ENCODE measurements at places on chromosomes 6 and 20.

GRCh38 chr6:138026342-138026741, 80.9 kb downstream of the PERP start:
- no peak for DNase-seq

- DNase-seq, result no peak
Observed at GRCh38 chr6:33589731-33590530, 9.9 kb upstream of the BAK1 start.

- DNase-seq, result no peak
Observed at GRCh38 chr6:127267646-127268625, 1.3 kb downstream of the RNF146 start.

GRCh38 chr6:71079677-71080076, 122.8 kb upstream of the B3GAT2 start:
- DNase-seq, result no peak

- no peak for DNase-seq
Observed at GRCh38 chr6:21827425-21828202, 234.1 kb downstream of the SOX4 start.

DNA sequence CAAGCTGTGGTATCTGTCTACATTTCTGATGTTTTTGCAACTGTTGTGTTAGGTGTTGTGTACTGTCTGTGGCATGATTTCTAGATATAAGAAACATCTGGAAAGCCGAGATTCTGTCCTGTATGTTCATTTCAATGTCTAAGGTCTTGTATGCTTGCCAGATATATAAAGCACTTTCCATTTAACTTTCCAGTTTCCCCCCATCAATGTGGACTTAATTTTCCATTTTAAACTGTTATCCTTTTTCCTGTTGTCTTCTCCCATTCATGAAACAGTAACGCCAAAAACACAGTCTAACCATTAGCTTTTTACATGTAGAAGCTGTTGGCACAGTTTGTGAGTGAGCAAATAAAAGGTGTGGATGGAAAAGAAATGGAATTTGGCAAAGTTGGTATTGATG, 181.6 kb downstream of the FARS2 start:
- no peak for DNase-seq

- no peak for DNase-seq
Observed at GRCh38 chr6:67736161-67736560, 898.9 kb upstream of the ADGRB3 start.

- no peak for DNase-seq
Observed at GRCh38 chr6:142819603-142820337, 125.2 kb downstream of the HIVEP2 start.

DNA sequence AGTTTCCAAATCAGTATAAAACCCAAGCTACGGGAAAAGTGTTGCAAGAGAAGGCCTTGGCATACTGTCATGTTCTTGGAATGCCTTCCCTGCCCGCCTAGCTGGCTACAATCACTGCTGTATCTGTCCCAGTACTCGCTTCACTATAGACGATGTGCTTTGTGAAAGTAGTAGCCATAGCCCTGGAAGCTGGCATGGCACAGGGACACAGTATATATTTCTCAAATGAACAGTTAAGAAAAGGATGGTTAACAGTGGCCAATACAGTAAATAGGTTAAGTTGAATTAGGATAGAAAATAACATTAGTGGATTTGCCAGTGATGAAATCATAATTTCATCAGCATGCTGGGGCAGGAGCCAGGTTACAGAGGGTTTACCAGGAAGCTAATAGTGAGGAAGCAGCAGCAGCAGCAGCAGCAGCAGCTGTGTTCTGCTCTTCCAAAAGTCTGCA, 499.3 kb downstream of the CDKAL1 start:
- DNase-seq, result no peak

GRCh38 chr20:25532015-25532751, 53.1 kb downstream of the NINL start:
- DNase-seq, result no peak

GRCh38 chr20:32609111-32609773, 24.1 kb upstream of the NOL4L start:
- no peak for DNase-seq

DNA sequence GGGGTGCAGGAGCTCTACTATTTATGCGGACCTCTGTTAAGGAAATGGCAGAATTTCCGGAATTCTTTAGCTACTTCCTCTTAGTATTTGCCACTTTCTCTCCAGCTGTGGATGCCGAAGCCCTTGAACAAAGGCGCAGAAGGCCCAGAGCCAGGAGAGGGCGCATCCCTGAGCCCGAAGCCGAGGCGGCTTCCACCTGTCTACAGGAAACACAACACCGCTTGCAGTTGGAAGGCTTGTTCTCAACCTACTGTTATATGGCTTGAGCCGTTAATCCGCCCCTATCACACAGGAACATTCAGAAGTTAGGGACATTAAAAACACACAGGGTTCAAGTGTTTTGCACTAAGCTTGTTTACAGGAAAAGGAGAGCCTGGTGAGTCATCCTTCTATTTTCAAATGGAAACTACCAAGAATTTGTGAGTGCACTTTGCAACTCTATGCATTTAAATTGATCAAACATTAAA, 417.1 kb downstream of the BCKDHB start:
- peak; percentile 46 for DNase-seq

- DNase-seq, result no peak
Observed at GRCh38 chr6:76347539-76347938, 275.1 kb upstream of the IMPG1 start.

DNA sequence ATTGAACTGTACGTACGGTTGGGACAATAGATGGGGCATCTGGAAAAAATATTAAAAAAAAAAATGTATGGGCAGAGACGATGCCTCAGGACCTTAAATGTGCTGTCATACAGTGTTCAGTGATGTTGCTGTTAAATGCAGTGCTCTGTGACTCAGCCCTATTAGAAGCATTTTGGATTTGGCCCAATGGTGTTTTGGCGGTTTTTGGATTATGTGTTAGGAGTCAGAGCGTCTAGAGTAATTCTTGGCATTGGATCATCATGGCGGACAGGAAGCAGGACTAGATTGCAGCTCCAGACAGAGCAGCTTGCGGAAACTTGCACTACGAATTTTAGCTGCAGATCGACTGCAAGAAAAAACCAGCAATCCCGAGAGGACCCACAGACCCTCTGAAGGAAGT, 280.0 kb downstream of the SOX4 start:
- DNase-seq, result no peak

GRCh38 chr6:95847061-95847460, 168.7 kb upstream of the FUT9 start:
- DNase-seq, result no peak

- DNase-seq, result no peak
Observed at GRCh38 chr20:62717933-62718332, 9.3 kb downstream of the NTSR1 start.

- no peak for DNase-seq
Observed at GRCh38 chr6:150266309-150266708, 102.5 kb upstream of the IYD start.

DNA sequence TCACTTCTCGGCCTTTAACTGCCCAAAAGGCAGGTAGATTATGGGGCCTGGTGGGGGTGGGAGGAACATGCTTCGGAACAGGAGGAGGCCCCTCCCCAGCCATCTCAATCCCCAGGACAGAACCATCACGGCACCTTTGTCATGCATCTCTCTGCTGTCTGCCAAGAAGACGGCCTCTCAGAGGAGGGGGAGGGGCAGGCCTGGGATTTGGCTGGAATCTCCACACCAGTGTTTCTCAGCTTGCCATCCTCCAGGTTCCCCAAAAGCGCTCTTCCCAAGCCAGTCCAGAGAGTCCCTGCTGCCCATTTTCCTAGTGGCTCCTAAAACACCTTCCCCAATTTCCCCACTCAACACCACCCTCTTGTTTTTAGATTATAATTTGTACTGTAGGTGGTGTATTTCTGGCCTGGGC, 2.5 kb upstream of the POU5F1 start:
- no peak for DNase-seq

DNA sequence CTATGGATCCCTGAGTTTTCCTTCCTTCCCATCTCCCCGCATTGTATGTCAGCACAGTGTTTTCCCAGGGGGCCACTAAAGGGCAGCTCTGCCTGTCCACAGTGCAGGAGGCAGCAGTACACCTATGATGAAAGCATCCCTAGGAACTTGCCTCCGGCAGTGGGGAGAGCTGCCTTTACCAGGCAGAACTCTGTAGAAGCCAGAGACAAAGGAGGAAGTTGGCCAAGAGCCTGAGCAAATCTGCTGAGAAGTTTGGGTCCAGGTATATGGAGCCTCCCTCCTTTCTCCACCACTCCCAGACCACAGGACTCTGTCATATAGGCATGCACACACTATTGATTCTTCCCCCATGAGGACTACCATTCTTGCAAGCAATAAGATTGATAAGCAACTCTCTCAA, 282.7 kb downstream of the TBC1D7 start:
- DNase-seq, result no peak

DNA sequence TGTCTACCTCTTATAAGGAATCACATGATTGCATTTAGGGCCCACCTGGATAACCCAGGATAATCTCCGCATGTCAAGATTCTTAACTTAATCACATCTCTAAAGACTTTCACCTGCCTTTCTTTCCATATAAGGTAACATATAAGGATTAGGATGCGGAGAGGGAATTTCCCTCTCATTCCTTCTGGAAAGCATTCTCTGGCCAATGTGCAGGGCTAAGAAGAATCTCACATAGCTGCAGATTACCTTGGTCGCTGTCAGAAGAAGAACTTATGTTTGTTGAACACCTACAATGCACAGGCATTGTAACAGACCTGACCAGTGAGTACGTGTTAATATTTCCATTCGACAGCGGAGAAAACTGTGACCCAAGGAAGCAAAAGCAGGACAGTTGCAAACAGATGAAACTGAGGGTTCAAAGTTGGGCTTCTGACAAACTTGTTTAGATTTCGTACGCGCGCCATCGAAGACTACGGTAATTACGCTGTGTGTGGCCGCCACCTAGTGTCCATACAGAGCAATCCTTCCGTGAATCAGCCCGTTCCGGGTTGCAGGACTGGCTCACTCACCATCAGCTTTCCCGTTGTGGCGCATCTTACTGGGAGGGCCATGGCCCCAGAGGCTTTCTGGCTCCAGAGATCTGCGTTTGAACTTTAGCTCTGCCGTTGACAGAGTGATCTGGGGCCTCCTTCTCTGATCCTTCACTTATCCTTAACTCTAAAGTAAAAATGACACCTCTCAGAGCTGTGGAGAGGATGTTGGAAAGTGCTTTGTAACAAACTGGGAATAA, 9.5 kb downstream of the C20orf202 start:
- DNase-seq, result peak; percentile 76

DNA sequence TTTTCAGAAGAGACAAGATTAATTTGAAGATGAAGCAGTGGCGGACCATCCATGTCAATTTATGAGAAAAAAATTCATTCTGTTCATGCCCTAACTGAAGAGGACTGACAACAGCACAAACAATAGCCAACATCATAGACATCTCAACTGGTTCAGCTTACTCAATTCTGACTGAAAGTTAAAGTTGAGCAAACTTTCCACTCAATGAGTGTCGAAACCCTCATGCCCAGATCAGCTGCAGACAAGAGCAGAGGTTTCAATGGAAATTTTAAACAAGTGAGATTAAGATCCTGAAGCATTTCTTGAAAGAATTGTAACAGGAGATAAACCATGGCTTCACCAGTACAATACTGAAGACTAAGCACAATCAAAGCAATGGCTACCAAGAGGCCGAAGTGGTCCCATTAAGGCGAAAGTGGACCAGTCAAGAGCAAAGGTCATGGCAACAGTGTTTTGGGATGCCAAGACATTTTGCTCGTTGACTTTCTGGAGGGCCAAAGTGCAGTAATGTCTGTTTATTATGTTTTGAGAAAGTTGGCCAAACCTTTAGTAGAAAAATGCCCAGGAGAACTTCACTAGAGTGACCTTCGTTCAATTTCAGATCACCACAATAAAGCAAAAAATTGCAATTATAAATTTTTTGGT, 6.1 kb upstream of the SFT2D1 start:
- DNase-seq, result no peak

- no peak for DNase-seq
Observed at GRCh38 chr6:74087899-74088298, 391.9 kb downstream of the CD109 start.

GRCh38 chr6:56652231-56652630, 9.5 kb upstream of the DST start:
- no peak for DNase-seq

DNA sequence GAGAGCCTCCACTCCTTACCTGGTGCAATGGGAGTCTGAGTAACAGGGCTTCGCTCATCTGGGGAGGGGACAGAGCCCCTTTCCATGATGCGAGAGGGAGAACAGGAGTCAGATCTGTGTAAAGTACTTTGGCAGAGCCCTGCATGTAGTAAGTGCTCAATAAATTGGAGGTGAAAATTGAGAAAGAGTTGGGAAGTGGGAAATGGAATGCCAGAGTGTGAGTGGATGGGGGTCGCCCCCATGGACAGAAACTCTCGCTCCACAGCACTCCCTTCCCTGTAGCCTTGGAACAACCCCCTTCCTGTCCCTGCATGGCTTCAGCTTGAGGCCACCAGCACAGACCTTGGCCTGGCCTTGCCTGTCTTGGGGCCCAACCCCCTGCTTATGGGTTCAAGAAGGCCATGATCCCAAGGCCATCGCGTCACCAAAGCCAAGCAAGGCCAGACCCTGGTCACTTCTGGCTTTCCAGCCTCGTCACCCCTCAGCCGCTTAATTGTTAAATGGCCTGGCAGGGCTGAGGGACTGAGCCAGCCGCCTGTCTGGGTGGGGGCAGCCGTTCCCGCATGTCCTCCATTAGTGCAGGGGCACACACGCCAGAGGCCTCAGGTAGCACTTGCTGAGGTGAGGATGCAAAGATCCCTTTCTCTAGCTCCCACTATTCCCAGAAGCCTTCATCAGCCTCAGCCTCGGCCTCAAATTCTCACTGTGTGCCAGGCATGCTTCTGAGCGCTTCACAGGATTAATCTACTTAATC, 93.7 kb upstream of the PTPN1 start:
- DNase-seq, result no peak
